Glomerular endothelial cell (primary cell): ENCODE measurements at places on chromosomes 11 and 22. TPM values are rescaled to one million over a fixed set of nuclear protein-coding genes. Genes with fewer than 3 reads are reported as not detected.

IL18BP gene
- total RNA-seq, result 3.7 and 14.8 TPM in 2 replicates

TYR gene
- not detected in 2 replicates for total RNA-seq

A4GALT gene
- total RNA-seq, result 19.1 and 22.0 TPM in 2 replicates

KRTAP5-2 gene
- not detected in 2 replicates for total RNA-seq

IGLL1 gene
- not detected in 2 replicates for total RNA-seq

GRAP2 gene
- total RNA-seq, result not detected in 2 replicates

WBP2NL gene
- 0.41 and 0.97 TPM in 2 replicates for total RNA-seq

PRR33 gene
- total RNA-seq, result not detected in 2 replicates
